ENCODE measurements at places on chromosomes 12 and 14.

GRCh38 chr14:97456958-97457357 lies 659.8 kb downstream of the VRK1 start:
- DNase-seq, result no peak

DNA sequence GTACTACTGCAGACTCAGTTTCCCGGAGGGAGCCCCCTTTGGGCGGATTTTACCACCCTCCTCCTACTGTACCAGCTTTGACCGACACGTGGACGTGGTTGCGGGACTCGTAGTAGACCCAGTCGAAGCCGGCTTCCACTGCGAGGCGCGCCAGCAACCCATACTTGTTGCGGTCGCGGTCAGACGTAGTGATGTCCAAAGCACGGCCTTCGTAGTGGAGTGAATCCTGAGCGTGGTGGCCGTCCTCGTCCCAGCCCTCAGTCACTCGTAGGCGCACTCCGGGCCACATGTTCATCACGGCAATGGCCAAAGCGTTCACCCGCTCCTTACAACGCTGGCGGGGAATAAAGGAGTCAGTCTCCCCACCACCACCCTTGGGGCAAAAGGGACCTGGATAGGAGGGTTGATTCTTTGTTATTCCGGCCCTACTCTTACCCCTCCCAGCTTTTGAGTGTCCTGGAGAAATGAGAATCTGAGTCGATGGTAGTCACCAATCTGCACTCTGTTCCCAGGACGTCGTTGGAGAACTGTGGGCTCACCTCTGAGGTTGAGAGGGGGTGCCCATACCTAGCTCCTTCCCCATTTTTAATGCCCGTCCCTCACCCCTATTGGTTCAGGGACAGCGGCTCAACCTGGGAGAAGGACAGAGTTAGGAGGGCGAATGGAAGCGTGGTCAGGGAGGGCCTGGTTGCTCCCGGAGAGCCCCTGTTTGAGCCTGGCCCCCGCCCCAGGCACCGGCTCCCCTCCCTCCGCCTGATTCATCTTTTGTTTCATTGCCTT lies 3.4 kb downstream of the DHH start:
- DNase-seq, result no peak

- no peak for DNase-seq
Measured at GRCh38 chr12:106000382-106001104, 138.2 kb downstream of the NUAK1 start.

GRCh38 chr14:52738409-52738808 lies 8.4 kb downstream of the STYX start:
- DNase-seq, result no peak

- no peak for DNase-seq
Measured at GRCh38 chr14:25308244-25308643, 258.3 kb upstream of the STXBP6 start.

DNA sequence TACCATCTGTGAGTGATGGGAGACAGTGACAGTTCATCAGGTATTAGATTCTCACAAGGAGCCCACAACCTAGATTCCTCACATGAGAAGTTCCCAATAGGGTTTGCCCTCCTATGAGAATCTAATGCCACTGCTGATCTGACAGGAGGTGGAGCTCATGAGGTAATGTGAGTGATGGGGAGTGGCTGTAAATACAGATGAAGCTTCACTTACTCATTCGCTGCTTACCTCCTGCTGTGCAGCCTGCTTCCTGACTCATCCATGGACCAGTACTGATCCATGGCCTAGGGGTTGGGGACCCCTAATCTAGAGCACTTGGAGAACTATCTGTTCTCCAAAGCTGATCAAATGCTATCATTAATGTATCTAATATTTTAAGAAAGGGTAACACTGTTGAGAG lies 17.7 kb downstream of the CLEC2D start:
- DNase-seq, result no peak

- DNase-seq, result no peak
Measured at GRCh38 chr12:104985206-104985605, 910 bp upstream of the NOPCHAP1 start.

- DNase-seq, result peak; percentile 28
Measured at GRCh38 chr12:19130224-19131024, 891 bp downstream of the PLEKHA5 start.

GRCh38 chr12:131087302-131087818 lies 133.7 kb downstream of the ADGRD1 start:
- DNase-seq, result no peak

GRCh38 chr12:7451756-7452155 lies 7.8 kb upstream of the CD163L1 start:
- peak; percentile 12 for DNase-seq

GRCh38 chr12:96445691-96446583 lies 43.4 kb upstream of the CFAP54 start:
- DNase-seq, result peak; percentile 46

- no peak for DNase-seq
Measured at GRCh38 chr12:63841571-63841970, 2.9 kb upstream of the SRGAP1 start.

DNA sequence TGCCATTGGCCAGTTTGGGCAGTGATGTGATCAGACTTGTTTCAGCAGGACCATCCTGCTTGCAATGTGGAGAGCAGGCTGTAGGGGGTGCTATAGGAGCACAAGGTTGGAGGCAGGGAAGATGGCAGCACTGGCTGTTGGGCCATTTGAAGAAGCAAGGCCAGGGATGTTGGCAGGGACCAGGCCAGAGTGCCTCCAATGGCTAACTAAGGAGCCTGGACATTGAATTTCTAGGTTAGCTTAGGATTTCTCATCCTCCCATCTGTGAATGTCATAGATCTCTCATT lies 23.5 kb downstream of the FGF23 start:
- DNase-seq, result peak; percentile 5

DNA sequence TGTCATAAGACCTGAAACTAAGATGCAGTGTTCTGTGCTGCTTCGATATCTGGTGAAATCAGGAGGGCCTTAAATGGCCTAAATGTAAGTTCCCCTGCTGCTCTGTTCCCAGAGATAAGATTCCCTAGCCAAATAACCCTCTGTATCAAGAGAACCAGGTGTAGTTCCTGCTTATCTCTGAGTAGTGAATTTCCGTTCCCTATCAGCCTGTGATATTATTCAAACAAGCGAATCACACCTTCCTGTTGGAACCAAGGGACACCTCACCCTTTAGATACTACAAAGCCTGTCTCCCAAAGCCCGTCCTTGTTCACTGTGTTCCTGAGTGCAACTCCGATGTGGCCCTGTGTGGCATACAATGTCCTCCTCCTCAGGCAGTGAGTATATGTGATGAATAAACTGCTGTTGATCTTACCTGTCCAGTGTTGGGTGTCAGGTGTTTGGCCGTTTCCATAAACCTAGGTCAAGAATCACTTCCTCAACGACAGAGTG lies 52.2 kb upstream of the COCH start:
- DNase-seq, result no peak

DNA sequence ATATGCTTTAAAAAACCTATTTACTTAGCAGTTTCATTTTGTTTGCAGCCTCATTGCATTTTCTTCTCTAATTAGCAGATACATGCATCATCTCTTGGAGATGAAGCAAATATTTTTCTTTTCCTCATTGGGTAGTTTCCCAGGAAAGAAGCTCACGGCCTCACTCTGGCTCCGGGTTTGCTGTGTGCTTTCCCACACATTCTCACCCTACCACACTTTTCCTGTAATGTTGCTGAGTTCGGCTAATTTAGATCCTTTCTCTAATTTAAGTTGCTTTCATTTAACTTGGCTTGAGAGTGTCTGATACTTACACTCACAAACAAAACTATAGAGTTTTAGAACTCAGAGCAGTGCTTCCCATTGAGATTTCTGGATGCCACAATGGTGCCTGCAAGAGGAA lies 928.2 kb downstream of the NRXN3 start:
- DNase-seq, result no peak

DNA sequence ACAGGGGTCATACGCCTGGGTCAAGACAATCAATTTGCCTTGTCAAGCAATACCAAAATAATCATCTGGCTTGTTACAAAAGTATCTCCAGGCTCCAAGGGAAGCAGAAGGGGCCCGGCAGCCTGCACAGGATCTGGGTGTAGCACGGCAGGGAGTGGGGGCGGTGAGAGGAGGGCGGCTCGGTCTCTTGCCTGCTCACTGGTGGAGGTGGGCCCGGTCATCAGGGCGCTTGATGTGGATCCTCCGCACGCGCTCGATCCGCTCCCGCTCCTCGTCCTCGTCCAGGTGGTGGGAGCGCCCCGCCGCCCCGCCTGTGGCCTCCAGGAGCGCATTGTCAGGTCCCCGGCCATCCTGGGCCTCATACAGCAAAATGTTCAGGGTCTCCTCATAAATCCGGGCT lies 25.7 kb downstream of the KCTD10 start:
- no peak for DNase-seq

GRCh38 chr12:21831791-21832344 lies 57.4 kb upstream of the KCNJ8 start:
- no peak for DNase-seq

GRCh38 chr12:132398386-132398991 lies 69.1 kb upstream of the GALNT9 start:
- DNase-seq, result no peak

DNA sequence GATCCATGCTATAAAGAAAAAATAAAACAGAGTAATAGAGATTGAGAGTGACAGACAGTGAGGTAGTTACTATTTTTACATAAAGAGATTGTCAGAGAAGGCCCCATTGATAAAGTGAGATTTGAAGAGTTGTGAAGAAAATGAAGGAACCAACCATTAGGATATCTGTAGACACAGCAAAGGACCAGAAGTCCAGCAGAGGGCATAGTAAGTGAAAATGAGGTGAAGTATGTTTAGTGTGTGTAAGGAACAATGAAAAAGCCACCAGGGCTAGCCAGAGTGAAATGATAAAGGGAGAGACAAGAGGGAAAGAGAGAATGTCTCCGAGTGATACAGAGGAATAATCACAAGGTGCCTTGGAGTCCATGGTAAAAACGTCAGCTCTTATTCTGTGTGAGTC lies 411.0 kb downstream of the NELL2 start:
- no peak for DNase-seq

DNA sequence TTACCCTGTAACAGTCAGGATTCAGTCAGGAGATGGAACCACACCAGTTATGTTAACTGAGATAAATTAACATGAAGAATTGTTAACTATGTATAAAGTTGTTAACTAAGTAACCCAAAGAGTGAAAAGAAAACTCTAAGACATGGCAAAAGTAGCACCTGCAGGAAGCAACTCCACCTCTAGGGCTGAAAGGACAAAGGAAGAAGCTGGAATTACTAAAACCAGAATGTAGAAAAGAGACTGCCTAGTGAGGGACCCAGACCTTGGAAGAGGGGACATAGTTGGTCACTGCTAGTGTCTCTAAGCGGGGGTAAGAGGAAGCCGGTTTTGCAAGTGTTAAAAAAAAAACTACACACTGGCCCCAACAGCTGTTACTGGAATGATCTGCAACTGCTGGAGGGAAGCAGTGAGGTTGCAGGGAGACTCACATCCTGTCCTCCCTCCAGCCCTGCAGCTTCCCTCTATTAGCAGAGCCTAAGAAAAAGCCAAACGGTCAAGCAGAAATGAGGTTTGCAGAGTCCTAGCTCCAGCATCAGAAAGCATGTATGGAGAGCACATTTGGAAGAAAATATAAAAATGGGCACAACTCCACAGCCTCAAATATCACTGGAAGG lies 39.8 kb downstream of the GPR135 start:
- DNase-seq, result no peak

GRCh38 chr12:20429852-20430251 lies 61.5 kb downstream of the PDE3A start:
- DNase-seq, result no peak

- DNase-seq, result no peak
Measured at GRCh38 chr14:102461490-102462338, 47.9 kb downstream of the ANKRD9 start.
